Brain (organoid and tissue), 16 donors: ENCODE measurements at places on chromosomes 4 and X. TPM values are rescaled to one million over a fixed set of nuclear protein-coding genes. Genes with fewer than 3 reads are reported as not detected.

GRCh38 chr4:169795585-169795984, 37.8 kb upstream of the HPF1 start:
- no peak for DNase-seq

DNA sequence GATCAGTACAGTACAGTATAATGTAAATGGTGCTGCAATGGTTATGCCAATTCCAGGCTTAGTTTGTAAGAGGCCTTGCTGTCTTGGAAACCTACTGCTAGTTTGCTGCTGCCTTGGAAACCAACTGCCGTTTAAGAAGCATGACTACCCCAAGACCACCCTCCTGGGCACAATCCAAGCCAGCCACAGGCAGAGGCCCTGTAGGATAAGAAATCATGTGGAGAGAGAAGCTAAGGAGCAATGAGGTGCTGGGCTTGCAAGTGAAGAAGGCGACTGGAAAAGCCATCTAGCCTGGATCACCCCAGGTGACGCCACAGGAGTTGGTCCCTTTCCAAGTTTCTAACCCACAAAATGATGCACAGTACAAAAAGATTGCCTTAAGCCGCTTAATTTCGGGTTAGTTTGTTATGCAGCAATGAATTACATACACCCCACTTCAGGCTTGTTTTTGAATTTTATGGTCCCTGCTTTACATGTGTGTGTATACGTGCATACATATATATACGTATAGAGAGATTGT, 16.9 kb downstream of the ZFP42 start:
- DNase-seq = peak; percentile 37

- DNase-seq = no peak
Measured at GRCh38 chrX:16465081-16465876, 184.7 kb upstream of the S100G start.

DNA sequence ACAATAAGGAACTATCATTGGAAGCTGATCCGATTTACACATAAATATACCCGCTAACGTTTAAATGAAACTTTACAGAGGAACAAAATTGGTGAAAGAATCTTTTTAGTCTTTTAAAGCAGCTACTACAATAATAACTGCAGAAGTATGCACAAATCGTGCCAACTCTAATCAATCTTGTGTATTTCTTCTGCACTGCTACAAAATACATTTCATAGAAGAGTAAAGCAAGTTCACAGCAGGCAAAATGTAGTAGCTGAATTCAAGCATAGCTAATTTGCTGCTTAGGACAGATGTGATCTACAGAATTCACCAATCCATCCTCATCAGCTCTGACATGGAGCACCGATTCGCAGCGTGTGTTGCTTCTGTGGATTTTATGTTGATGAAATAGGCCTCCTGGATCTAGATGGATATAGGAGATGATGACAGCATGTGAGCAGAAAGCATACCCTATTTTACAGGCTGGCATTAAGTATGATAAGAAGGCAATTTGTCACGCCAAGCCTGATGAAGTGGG, 367.3 kb upstream of the FGF13 start:
- DNase-seq = peak; percentile 5

GRCh38 chr4:81149976-81150375, 65.0 kb downstream of the PRKG2 start:
- peak; percentile 98 for DNase-seq

The CYSLTR1 gene
- polyA plus RNA-seq = 0.20 TPM

The PWWP3B gene
- 0.76 TPM for polyA plus RNA-seq

The MAGEC3 gene
- polyA plus RNA-seq = not detected

The HSPA4L gene
- 1.6 TPM for polyA plus RNA-seq

The FGFBP1 gene
- not detected for polyA plus RNA-seq

The DKC1 gene
- polyA plus RNA-seq = 73.1 TPM
